ENCODE measurements at places on chromosomes 13 and 19. TPM values are rescaled to one million over a fixed set of nuclear protein-coding genes. Genes with fewer than 3 reads are reported as not detected.

- no peak for DNase-seq
Observed at GRCh38 chr19:7942981-7943443, 454 bp downstream of the TIMM44 start.

GRCh38 chr13:38980750-38981078 lies 9.9 kb downstream of the STOML3 start:
- DNase-seq = no peak

- peak; percentile 46 for DNase-seq
Observed at GRCh38 chr19:17671906-17672305, 16.2 kb downstream of the UNC13A start.

Gene KLK11
- total RNA-seq = not detected

Gene MED25
- 50.2 TPM for total RNA-seq
